Lung microvascular endothelial cell (primary cell): ENCODE measurements at places on chromosomes 2 and 18.

DNA sequence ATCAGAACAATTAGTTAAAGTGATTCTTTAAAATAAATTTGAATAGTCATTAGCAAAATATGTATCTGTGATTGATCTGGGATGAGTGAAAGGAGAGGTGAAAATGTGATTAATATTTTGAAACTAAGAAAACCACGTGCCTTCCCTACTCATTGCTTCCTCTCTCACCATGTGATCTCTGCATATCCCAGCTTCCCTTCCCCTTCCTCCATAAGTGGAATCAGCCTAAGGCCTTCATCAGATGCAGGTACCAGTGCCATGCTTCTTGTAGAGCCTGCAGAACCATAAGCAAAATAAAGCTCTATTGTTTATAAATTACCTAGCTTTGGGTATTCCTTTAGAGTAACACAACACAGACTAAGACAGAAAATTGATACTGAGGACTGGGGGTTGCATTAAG is 11.2 kb upstream of the STAT1 start:
- DNase-seq, result no peak

DNA sequence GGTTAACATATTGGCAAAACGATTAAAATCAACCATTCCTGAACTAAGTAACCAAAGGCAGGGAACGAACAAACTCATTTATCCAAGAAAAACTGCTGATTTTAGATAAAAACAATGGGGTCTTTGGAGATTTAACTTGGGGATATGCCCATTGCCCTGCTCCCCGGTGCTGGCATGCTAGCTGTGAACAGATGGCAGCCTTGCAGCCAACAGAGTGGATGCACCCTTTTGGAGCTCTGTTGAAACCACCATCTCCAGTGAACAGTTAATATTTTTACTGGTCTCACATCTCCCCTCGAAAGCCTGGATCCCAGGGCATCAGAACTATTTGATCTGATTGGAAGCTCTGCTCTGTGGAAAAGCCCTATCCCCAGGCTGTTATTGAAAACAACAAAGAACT is 303.1 kb downstream of the TGIF1 start:
- DNase-seq, result no peak

GRCh38 chr18:45522371-45522770 is 92.9 kb upstream of the SLC14A2 start:
- no peak for DNase-seq

GRCh38 chr2:166337932-166338331 is 37.8 kb downstream of the SCN9A start:
- DNase-seq, result no peak

DNA sequence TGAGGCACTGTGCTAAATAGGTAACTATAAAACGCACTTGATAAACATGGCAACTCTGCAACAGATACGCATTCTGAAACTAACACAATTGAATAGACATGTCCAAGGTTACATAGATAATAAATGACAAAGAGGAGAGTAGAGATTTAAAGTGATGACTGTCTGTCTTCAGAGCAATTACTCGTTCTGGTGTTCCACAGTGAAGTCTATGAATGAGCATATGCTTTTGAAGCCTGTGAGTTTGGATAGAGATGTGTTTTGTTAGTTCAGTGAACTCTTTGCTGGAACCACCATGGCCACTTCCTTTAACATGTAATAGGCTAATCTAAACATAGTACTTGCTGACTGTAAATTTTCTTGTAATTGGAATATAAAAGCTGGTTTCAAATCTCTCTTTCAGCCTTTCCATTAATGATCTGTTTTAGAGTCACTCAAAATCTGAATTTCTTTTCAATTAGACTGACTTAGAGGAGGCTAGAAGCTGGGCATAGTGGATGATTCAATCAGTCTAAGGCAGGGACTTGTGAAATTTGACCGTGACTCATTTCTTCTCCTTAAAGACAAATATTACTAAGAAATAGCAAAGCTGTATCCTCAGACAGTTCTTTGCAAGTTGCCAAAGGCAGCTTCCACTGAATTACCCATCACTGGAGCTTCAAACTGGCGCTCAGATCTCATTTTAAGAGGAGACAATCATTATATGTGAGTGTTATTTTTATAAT is 1130.1 kb upstream of the CELF4 start:
- no peak for DNase-seq

DNA sequence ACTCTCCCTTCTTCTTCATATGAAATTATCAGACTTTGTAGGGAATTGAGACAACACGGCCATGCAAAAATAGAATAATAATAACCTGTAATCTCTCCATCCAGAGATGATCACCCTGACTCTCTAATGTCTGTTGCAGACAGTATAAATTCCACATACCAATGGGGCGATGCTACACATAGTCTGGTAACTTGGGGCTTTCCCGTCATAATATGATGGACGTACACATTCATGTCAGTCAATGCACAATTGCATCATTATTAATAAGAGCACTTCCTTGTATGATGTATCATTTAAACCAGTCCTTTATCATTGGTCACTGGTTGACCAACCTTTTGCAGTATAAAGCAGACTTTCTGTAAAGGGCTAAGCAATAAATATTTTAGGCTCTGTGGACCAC is 39.5 kb upstream of the SCLY start:
- DNase-seq, result no peak

GRCh38 chr2:71108091-71108490 is 21.9 kb downstream of the MCEE start:
- no peak for DNase-seq

DNA sequence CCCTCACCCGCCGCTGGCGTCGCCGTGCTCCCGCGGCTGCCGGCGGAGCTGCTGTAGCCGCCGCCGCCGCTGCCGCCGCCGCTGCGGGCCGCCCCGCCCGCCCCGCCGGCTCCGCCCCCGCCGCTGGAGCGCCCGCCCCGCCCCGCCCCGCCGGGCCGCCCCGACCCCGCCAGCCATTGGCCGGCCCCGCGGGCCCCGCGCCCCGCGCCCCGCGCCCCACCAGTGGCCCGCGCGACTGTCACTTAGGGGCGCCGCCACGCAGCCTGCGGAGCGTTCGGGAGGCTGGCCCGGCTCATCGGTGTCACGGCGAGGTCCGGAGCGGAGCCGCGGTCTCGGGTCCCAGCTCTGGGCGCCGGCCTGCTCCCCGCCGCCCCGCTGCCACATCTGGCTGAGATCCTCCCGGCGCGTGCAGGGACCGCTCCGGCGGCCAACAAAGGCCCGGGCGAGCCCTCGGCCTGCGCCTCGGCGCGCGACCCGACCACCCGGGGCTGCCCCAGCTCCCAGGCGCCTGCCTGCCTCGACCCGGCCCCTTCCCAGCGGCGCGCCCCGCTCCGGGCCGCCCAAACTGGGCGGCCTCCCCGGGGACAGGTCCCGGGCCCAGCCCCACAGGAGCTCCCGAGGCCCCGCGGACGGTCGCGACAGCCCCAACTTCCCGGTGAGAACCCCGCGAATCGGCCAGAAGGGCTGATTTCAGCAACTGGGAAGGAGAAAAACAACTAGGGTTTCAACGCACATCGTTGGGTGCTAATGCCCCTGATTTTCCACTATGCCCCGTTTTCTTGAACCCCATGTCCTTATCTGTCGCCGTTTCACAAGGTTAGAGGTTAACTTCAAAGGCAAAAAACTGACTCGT is at the start of gene MGAT4A:
Gene MGAT4A (minus strand): TSS at position 92 of the 853 bp plus-strand sequence. CDS start 4,800 bp downstream, outside the sequence.
- DNase-seq, result peak; percentile 61

- no peak for DNase-seq
Measured at GRCh38 chr2:217521820-217522219, 481.0 kb downstream of the TNS1 start.

DNA sequence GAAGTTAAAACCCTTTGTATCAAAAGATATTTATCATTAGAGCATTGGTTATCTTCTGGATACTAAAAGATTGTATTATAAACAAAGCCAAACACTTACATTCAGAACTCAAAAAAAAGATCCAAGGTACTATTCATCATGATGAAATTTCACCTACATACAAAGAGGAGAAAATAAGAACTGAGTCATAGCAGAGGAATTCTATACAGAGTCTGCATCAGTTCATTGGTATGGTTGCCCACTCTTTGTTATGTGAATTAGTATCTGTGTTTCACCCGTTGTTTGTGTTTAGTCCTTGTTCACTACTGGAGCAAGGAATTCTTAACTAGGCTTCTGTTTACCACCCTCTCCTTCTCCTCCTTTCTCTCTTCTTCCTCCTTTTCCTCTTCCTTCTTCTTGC is 157.9 kb downstream of the LNPK start:
- no peak for DNase-seq

- no peak for DNase-seq
Measured at GRCh38 chr18:22314001-22314400, 103.7 kb downstream of the CTAGE1 start.

- DNase-seq, result no peak
Measured at GRCh38 chr2:112817082-112817689, 19.4 kb downstream of the IL1B start.

- DNase-seq, result peak; percentile 17
Measured at GRCh38 chr18:46676182-46676835, 19.3 kb upstream of the LOXHD1 start.

DNA sequence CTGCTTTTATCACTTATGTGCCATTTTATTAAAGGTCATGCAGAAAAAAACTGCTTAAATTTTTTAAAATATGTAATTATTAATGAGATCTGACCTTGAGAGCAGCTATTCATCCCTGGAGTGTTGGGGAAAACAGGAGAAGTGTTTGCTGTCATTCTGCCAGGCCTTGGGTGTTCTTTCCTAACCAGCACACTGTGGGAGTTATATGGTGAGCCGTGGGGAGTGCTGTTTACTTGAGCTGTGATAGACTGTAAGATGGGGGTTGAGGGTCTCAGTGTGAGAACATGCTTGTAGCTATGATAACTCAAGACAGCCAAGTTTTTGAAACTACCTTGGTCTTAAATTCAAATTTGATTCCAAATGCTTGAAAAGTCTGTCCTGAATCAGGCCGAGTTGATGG is 101.3 kb upstream of the ARHGAP28 start:
- no peak for DNase-seq

DNA sequence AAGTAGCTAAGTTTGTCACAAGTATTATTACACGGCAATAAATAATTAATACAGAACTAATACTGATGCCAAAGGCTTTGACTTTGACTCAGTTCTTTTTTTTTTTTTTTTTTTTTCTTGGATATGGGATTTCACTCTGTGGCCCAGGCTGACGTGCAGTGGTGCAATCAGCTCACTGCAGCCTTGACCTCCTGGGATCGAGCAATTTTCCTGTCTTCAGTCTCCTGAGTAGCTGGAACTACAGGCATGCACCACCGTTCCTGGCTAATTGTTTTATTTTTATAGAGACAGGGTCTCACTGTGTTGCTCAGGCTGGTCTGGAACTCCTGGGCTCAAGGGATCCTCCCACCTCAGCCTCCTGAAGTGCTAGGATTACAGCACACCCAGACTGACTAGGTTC is 284.5 kb downstream of the SS18 start:
- DNase-seq, result no peak

DNA sequence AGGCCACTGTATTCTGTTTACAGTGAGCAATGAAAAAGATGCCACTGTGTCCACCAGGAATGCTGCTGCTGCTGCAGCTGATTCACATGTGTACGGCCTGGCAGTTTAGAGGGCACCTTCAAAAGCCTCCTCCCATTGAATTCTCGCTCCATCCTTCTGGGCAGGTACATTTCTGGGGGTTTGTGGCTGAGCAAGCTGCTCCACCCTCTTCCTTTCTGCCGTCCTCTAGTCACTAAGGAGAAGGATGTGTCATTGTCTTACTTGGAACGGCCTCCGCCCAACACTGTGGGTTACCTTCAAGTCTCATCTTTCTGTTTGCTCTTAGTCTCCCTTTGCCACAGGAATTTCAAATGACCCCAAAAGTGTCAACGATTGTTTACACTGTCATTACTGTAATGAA is 182.0 kb downstream of the ZBTB7C start:
- no peak for DNase-seq

GRCh38 chr2:51103205-51103604 is 71.3 kb upstream of the NRXN1 start:
- DNase-seq, result peak; percentile 53

GRCh38 chr2:14910654-14911053 is 278.1 kb downstream of the LRATD1 start:
- no peak for DNase-seq

GRCh38 chr2:72999729-73000725 is 71.5 kb downstream of the SFXN5 start:
- no peak for DNase-seq

GRCh38 chr18:41887100-41887499 is 67.9 kb upstream of the PIK3C3 start:
- DNase-seq, result no peak

GRCh38 chr2:101971836-101972235 is 19.9 kb upstream of the IL1R2 start:
- DNase-seq, result no peak

DNA sequence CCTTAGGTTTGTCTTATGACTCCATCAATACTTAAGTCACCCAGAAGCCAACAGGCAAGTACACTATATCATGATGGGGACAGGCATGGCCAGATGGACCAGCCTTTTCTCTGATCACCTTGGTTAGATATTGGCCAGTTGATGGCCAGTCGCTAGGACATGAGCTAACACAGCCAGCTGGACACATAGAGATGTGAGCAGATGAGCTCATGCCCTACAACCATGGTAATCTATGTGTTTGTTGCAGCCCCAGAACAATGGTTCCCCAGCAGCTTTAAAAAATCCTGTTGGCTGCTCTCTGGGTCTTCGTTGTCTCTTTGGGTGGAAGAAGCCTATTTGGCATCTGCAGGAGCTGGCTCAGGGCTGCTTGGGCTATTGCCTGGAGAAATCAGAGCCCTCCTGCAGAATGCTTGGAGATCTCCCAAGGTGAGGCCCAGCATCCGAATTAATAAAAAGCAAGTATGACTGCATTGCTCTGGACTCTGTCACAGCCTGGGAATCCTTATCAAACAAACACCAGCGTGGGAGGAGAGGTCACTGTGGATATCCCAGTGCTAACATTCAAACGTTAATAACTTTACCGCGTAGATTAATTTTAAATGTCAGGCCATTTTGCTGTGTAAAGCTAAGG is 62.3 kb upstream of the KLHL29 start:
- DNase-seq, result no peak

DNA sequence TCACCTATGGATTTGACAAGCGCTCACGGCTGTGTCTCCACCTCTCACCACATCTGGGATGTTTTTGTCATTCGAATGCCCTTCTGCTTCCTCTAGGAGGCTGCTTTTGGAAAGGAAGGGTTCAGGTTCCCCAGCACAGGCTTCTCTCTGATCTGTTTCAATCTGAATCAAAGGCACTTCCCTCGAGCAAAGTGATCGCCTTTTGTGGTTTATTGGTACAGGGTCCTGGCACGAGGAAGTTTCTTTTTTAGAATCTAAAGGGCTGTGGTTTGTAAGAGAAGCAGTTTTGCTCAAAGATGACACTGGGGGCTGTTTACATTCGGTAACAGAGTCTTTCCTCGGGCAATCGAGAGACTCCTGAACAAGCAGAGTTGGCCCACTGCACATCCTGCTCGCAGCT is 145.0 kb downstream of the DAW1 start:
- no peak for DNase-seq

- no peak for DNase-seq
Measured at GRCh38 chr2:173271825-173272224, 82.8 kb upstream of the CDCA7 start.

GRCh38 chr2:158153270-158154015 is 51.8 kb downstream of the UPP2 start:
- DNase-seq, result no peak

GRCh38 chr18:79587779-79588635 is 91.6 kb upstream of the CTDP1 start:
- no peak for DNase-seq
